ENCODE measurements at places on chromosomes 7 and 10.

GRCh38 chr10:74755273-74755672 is 71.1 kb upstream of the KAT6B start:
- DNase-seq: no peak

GRCh38 chr10:103657061-103657591 is 163.6 kb downstream of the NEURL1 start:
- DNase-seq: no peak

DNA sequence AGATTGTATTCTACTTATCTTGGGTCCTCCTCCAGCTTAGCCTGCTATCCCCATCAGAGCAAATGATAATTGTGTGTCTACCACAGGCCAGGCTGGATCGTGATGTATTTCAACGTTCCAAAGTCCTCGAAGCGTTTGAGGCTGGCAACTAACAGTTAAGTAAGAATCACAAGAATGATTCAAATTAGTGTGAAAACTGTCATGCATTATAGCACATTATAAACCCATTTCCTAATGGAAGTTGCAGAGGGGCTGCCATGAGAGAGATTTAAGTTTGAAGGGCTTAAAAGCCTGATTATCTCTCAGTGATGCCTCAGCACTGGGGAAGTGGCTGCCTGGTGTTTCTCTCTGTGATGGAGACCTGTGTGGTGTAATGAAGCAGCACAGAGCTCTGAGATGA is 119.1 kb downstream of the FRMD4A start:
- no peak for DNase-seq

DNA sequence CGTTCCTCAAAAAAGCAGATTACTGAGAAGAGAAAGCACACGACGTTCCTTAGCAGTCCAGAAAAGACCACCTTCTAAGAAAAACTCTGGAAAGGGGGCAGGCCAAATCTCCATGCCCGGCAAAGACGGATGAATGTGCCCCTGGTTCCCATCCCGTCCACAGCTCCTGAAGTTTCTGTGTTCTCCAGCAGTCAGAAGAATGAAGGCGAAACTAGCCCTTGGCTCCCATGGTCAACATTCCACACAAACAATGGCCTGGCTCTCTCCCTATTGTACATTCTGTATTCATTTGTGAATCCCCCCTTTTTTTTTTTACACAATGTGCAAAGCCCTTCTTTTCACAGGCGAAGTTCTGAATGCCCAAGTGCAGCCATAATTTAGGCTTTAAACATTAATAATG is 5.3 kb downstream of the CTBP2 start:
- DNase-seq: no peak

GRCh38 chr7:74288034-74288881 is 949 bp upstream of the CLIP2 start:
- DNase-seq: no peak

GRCh38 chr10:52145636-52146035 is 168.4 kb upstream of the DKK1 start:
- DNase-seq: no peak

GRCh38 chr7:105635197-105635596 is 53.9 kb upstream of the EFCAB10 start:
- no peak for DNase-seq

DNA sequence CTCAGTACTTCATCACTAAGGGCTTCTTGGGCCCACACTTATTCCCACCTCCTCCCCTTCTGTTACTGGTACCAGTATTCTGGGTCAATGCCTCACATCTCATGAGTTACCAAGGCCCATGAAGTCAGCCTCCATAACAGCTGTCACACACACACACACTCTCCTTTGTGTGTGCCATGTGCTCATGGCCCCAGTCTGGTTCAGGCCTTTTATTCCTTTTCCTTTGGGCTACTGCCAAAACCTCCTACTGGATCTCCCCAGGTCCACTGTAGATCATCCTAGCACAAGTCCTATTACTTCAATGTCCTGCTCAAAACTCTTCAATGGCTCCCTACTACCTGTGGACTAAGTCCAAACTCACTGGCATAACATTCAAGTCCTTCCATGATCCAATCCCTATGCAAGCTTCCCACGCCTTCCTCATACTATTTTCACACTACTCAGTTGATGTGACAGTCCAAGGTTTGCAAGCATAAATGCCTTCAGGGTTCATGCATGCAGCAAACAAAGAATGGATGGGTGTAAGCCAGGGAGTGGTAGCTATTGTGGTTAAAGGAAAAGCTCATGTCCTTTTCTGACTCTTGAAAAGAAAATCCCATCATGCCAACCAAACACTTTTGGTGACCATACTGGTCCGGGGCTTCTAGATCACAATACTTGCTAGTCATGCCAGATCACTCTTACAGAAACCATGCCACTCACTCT is 68.1 kb downstream of the CCDC6 start:
- no peak for DNase-seq
